ENCODE measurements at places on chromosomes 7 and 10.

- DNase-seq: no peak
Measured at GRCh38 chr7:81234896-81235295, 316.0 kb upstream of the SEMA3C start.

DNA sequence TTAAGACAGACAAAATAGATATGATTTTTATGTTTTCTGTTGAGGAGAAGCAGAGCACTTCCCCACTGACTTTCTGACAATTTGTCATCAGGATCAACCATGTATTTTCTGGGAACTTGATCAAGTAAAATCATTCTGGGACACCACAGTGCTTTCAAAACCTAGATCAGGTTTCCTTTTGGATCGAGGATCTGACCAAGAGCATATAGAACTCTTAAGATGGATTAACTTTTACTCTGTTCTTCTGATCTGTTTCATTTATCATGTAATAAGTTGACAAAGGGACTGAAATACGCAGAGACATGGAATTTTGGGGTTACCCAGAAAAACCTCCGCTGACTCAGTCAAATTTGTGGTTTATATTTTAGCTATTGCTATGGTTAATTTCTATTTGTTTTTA, 136.0 kb upstream of the WNT16 start:
- no peak for DNase-seq

DNA sequence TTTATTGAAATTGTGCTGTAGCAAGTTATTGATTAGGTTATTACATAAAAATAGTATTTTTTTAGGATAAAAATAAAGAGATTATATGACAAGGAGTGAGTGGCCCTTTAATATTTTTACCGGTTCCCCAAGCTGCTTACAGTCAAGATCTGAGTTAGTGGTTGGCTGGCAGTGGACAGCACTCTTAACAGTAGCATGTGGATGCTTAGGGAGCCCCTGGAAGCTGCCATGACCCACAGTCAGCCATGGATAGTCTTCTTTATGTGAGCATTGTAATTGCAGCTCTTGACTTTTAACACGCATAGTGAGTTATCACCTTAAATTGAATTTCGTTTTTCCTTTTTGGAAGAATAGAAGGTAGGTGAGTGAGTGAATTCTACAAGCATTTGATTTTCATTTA, 22.1 kb downstream of the RAB18 start:
- DNase-seq: no peak

DNA sequence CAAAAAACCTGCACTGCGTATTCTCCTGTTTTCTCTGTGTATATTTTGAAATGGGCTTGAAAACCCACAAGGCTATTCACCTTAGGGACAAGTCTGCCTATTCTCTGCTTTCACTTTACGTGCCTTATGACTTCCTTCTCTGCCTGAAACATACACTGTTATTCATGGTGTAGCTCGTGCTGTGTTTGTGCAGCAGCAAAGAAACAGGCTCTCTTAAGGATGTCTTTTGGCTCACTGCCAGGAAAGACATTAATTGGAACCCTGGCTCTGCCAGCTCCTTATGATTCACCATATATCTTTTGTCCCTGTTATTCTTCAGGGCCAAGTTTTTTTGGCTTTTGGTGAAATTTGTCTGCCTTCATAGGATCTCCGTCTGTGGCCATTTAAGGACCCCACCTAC, 92.4 kb downstream of the TMEM106B start:
- peak; percentile 3 for DNase-seq

GRCh38 chr10:129511758-129512157, 44.7 kb downstream of the MGMT start:
- DNase-seq: no peak

GRCh38 chr7:745431-746154, 18.5 kb upstream of the PRKAR1B start:
- DNase-seq: no peak

- no peak for DNase-seq
Measured at GRCh38 chr10:89887406-89887805, 186.0 kb downstream of the KIF20B start.

DNA sequence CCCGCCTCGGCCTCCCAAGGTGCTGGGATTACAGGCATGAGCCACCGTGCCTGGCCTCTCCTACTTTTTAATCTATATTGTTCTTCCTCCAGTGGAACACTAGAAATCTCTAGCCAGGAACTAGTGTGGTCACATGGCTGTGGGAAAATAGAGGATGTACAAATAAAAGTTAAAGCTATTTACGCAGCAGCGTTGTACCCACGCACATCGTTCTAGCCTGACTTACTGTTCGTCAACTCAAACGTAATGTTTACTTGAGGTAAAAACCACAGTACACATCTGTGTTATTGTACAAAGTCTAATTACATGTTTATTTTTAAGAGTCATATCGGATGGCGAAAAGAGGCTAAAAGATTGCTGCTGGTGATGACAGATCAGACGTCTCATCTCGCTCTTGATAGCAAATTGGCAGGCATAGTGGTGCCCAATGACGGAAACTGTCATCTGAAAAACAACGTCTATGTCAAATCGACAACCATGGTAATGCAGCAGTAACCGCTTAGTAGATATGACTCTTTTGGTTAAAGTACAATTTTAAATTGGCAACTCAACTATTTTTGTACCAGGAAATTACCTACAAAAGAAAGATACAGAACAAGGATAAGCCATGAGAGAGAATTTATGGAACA, 50.8 kb downstream of the ITGB8 start:
- no peak for DNase-seq

GRCh38 chr7:108158776-108159175, 28.6 kb upstream of the LAMB4 start:
- no peak for DNase-seq
